ENCODE measurements at places on chromosomes 5 and 9.

DNA sequence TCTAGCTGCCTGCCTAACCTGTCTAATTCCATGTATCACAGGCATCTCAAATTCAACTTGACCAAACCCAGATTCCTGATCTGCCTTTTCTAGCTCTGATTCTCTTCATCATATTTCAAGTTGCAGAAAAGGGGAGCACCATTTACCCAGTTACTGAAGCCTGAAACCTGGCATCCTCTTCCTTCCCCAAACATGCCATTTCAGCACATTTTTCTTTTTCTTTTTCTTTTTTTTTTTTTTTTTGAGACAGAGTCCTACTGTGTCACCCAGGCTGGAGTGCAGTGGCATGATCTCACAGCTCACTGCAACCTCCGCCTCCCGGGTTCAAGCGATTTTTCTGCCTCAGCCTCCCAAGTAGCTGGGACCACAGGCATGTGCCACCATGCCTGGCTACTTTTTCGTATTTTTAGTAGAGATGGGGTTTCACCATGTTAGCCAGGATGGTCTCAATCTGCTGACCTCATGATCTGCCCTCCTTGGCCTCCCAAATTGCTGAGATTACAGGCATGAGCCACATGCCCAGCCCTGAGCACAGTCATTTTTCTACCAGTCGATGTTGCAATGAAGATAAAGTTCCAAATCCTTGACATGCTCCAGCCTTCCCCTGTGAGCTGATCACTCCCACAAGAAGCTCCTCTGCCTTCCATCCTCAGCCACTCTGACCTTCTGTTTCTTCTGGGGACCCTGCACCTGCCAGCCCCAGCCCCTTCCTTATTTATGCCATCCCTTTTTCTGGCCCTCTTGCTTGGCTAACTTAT lies 32.2 kb downstream of the ACER2 start:
- no peak for DNase-seq

DNA sequence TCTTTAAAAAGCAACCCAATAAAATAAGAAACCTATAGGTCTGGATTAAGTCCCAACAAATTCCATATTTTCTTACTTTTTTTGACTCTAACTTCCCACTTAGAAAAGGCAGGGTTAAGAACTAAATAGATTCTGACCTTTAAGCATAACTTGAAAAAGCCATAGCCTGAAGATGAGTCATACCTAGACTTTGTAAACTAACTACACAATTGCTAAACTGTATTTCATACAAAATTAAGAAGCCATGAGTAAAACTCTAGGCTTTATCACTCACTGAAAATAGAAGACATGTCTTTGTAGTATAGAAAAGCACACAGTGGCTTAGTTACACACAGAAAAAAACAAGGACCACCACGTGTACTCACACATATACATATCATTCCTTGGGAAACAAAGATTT lies 51.5 kb downstream of the MLLT3 start:
- DNase-seq = no peak

DNA sequence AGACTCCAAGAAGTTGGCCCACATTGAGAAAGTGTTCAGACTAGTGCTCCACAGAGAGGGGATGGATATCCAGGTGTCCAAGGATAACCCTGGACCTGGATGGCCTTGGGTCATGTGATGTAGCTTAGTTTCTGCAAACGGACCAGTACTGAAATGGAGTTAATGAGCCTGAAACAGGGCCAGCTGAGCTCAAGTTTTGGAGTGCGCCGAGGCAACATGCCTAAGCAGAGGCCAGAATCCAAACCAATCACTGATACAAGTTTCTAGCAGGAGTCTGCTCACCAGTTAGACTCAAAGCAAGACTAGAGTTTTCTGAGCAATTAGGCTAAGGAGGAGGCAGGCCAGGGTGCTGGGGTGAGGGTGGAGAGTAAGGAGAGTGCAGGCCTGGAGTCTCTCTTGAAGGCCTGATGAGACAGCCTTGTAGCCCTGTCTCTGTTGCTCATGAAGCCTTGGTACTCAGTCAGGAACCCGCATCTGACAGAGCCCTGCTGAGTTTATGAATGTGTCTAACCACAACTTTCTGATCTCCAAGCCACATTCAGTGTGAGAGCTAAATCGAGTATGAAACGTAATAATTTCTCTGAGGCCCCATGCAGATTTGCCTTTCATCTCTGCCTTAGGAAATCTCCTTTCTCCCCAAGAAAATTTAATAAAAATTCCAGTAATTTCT lies 68.9 kb upstream of the EQTN start:
- DNase-seq = no peak

DNA sequence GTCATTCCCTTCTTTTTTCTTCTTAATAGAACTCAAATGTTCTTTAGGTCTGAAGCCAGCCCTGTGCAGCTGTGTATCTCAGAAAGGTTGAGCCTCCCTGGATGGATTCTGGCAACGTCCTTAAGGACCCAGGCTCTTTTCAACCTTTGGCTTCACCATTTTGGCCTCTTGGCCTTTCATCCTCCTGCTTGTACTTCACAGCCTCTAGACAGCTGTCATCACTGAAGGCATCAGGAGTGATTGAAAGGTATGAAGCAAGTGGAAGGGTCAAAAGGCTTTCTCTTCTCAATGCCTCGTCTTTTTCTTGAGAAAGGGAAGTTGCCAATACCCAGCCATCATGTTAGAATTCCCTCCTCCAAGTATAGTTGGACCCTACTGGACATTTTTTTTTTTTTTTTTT lies 81.2 kb upstream of the RANBP3L start:
- DNase-seq = no peak

DNA sequence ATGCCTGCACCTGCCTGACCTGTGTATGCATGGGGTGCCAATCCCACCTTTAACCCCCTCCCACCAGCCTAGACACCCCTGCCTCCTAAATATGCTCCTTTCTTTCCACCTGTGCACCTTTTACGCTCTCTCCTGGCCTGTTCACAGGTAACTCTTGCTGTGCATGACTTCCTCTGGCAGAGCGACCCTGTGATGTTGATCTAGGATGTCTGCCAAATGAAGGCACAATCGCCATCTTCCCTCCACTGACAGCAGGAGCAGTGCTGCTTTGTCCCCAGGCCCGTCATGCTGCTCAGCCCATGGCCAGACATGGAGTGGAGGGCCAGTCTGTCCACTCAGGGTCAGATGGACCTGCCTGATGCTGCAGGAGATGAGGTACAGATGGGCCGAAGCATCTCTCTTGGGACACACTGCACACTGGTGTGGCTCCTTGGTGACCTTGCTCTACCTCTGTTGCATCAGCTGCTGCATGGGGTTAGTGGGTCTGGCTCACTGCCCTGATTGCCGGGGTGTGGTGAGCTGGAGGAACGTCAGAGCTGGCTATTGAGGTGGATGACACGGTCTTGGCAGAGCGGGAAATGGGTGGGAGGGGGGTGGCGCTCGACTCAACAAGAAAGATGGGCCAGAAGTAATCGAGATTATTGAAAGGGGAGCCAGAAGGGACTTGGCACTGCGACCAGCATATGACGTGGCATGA lies 101.7 kb upstream of the PITX1 start:
- DNase-seq = no peak

DNA sequence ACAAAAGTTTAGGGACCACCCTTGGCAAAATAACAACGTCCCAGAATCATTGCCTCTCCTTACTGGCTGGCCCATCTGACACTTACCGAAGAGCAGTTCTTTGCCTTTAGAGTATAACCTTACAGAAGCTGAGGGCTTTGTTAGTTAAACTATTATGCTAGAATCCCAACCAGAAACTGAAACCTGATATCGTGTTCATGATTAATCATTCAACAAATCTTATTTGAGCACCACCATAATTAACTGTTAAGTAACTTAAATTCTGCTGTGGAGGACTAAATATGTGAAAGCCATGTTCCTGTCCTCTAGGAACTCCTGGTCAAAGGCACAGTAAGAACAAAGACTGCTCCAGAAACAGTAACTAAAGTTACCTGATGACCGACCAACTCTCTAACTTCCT lies 104.9 kb downstream of the ARL15 start:
- no peak for DNase-seq

GRCh38 chr5:14720236-14720923 lies 55.9 kb downstream of the OTULIN start:
- no peak for DNase-seq

- DNase-seq = no peak
Measured at GRCh38 chr9:85729882-85730281, 11.9 kb downstream of the AGTPBP1 start.

DNA sequence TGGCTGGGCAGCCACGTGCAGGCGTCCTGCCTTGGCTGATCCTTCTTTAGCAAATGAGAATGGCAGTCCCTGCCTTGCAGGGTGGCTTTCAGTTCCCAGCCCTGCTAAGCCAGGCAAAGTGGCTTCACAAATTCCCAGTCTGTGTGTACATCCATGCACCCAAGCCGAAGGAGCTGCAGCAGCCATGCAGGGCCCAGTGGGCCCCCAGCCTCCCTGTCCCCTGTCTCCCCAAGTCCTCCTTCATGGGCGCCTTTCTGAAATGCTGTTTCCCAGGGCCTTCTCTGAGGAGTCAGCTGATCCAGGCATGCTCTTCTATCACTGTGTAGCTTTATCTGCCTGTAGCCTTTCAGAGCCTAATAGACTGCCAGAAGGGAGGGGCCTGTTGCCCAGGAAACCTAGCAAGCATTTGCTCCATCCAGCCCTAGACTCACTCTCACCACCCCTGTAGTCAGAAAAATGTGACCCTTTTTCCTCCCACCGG lies 47.4 kb upstream of the SHC3 start:
- DNase-seq = peak; percentile 69

- DNase-seq = no peak
Measured at GRCh38 chr9:114691046-114691955, 9.3 kb upstream of the TEX48 start.

Data from WTC11 (cell line).